Myocyte (in vitro differentiated cells): ENCODE measurements at places on chromosomes 7 and 10.
A peak's percentile ranks its signal among the peaks of the same experiment; 100 is the strongest.

GRCh38 chr10:126124046-126124445 lies 227.7 kb downstream of the FANK1 start:
- DNase-seq = peak; percentile 64

DNA sequence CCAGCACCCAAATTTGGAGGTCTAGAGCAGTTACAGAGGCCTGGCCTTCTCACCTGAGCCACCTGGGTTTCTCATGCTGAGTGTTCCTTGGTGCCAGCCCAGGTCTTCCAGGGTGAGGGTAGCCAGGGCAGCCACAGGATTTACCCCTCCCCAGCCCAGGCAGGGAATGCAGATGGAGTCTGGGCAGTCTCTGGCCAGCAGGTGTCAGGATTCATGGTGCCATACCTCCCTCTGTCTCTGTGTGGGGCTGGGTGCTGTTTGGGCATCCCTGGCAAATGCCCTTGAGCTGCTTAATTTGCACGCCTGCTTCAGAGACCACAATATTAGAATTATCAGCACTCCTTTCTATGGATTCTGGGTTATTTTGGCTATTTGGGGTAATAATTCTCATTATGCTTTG lies 246.7 kb downstream of the GFRA1 start:
- DNase-seq = no peak

- no peak for DNase-seq
Measured at GRCh38 chr10:88582411-88582805, 710 bp downstream of the RNLS start.

- peak; percentile 94 for DNase-seq
Measured at GRCh38 chr10:63614371-63614891, 93.2 kb downstream of the REEP3 start.

GRCh38 chr10:47154762-47155161 lies 145.2 kb upstream of the GDF10 start:
- DNase-seq = no peak

GRCh38 chr7:135856356-135857144 lies 107.9 kb upstream of the FAM180A start:
- DNase-seq = no peak

- no peak for DNase-seq
Measured at GRCh38 chr10:33335551-33335800, 1.0 kb upstream of the NRP1 start.

DNA sequence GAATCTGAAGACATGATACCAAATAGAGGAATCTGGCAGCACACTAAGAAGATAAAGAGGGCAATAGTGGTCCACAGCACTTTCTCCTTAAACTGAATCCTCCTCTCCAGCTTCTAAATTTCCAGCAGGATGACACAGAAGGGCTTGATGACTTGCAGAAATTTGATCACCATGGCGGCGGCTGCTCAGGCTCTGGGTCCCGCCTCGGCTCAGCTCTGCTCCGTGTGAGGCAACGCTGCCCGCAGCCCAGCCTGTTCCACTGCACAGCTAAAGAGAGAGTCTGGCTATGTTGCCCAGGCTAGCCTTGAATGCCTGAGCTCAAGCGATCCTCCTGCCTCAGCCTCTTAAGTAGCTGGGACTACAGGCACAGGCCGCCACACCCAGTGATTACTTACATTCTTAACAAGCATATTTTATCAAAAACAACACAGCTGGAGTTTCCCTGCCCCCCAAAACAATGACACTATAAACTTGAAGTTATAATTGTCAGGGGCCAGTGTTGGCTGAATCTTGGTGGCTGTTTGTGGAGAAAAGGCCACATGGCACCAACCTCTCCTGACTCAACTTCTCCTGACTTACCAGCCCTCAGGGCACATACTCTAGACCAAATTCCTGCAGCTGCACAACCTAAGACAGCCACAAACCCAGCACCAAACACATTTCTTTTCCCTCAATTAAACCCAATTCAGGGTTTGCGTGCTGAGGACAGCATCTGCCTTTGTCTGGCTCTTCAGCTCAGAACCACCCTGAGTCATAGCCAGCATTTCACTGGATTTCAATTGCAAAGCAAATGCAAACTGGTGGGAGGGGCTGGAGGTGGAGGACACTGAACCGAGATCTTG lies 11.6 kb upstream of the TNPO3 start:
- peak; percentile 69 for DNase-seq

- no peak for DNase-seq
Measured at GRCh38 chr10:51638737-51639136, 60.7 kb downstream of the CSTF2T start.

- no peak for DNase-seq
Measured at GRCh38 chr7:92740700-92741126, 95.7 kb downstream of the CDK6 start.

- peak; percentile 37 for DNase-seq
Measured at GRCh38 chr7:37970211-37970610, 49.8 kb downstream of the EPDR1 start.

DNA sequence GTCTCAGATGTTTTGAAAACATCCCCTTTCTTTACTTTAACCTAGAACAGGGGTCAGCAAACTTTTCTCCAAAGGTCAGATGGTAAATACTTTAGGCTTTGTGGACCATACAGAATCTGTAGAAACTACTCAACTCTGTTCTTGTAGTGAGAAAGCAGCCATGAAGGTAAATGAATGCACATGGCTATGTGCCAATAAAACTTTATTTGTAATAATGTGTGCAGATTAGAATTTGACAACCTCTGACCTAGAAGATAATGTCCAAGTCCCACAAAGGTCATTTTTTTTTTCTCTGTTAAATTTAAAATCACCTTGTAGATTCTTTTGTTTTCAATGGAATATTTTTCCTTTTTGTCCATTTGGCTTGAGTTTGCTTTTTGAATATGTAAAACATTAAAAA lies 17.2 kb downstream of the OIT3 start:
- no peak for DNase-seq

- DNase-seq = no peak
Measured at GRCh38 chr10:122168598-122169394, 102.3 kb upstream of the BTBD16 start.

DNA sequence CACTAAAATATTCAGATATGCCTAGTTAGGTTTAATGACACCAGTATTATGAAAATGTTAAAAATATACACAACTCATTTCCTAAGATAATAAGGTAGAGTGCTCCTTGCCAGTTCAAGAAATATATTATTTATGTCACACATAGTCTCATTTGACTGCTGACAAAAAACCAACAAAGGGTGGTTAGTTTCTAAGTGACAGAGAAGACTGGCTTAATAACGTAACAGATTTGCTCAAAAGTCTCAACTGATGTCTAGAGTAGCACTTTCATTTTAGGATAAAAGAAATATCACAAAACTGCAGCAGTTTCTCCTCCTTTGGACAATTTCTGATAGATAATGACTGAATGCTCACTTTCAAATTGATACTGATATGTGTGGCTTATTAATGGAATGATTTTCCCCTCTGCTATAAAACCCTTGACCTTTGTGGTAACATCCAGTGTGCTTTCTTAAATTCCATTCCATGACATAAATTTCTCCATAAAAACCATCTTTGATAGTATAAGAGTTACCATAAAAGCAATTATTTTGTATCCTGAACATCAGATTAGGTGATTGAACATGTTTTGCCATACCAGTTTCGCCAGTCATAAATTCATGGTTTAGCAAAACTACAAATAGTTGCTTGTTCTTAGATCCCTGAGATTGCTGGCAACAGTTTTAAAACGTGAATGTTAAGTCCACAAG lies 94.2 kb downstream of the NRBF2 start:
- DNase-seq = no peak

GRCh38 chr10:103374263-103374662 lies 6.5 kb downstream of the TAF5 start:
- DNase-seq = no peak

- DNase-seq = no peak
Measured at GRCh38 chr7:140269004-140269638, 92.3 kb upstream of the KDM7A start.

GRCh38 chr7:27600247-27600646 lies 62.4 kb downstream of the HIBADH start:
- DNase-seq = peak; percentile 18

DNA sequence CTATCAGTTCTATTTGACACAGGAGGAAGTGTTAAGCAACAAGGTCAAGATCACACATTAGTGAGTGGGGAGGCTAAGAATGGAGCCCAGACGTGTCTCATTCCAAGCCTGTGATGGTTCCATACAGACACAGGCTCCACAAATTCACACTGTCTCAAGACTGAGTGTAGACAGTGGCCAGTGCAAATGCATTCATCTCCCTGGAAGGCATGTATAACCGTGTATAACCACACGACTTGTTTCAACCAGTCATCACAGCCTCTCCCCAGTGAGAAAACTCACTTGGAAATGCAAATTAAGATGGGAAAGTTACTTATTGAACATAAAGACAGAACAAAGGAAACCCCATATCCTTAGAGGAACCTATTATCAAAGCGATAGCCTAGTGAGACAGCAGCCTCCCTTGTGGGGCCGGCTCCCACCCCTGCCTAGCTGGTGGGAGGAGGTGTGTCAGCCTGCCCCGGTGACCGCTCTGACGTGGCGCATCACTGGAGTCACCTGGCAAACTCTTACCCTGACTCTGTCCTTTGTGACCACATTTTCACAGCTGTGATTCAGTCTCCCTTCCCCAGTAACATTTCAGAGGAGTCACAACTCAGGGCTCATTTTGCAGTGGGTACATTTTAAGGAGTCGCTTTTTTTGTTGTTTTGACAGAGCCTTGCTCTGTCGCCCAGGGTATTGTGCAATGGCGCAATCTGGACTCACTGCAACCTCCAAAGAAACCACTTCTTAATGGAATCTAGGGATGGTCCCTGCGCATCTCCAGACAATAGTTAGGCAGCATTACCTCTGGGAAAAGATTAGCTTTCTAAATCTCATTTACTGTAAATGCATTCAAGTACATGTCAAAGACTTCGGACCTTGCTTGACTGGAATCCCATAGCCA lies 126.6 kb upstream of the PARD3 start:
- DNase-seq = no peak

GRCh38 chr10:63055705-63056104 lies 77.4 kb upstream of the NRBF2 start:
- DNase-seq = no peak

DNA sequence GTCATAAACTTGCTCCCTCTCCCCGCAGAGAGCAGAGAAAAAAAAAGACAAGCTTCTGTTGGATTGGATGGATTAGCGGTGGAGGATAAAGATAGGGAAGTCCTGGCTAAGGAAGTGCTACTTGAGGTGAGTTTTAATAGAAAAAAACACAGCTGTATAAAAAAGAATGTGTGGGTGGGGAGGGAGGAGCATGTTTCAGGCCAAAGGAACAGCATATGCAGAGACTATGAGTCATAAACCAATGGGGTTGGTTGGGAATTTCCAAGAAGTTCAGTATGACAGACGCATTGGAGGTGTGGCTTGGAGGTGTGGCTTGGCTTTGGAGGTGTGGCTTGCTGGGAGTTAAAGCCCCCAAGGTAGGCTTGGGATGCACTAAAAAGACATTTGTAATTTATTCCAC lies 103.0 kb upstream of the LSM8 start:
- DNase-seq = peak; percentile 62

GRCh38 chr10:102781921-102782557 lies 38.3 kb downstream of the WBP1L start:
- DNase-seq = no peak

DNA sequence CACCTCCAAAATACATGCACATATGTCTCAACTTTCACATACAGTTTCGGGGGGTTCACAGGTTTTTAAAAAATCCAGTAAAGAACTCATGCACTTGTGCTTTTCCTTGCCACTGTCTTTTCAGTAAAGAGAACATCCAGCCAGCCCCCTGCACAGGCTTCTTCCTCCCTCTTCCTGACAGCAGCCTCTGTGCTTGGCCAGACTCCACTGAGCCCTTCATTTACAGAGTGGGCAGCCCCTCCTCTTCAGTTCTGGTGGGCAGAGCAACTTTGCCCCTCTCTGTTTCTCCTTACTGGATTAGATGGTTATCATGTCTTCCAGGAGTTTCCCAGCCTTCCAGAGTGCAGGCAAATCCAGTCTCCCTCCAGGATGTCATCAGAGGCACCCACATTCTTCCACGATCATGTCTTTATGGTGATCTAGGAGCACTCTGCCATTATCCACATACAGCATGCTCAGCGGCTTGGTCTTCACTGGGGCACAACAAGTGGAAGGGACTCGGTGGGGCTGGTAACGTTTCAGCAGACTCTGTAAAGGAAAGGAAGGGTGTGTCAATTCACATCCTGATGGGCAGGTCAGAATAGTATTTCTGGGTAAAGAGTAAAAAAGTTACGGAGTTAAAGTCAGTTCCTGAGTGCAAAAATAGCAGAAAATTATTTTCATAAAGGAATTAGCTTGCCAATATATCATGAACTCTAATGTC lies 8.8 kb downstream of the NODAL start:
- no peak for DNase-seq

DNA sequence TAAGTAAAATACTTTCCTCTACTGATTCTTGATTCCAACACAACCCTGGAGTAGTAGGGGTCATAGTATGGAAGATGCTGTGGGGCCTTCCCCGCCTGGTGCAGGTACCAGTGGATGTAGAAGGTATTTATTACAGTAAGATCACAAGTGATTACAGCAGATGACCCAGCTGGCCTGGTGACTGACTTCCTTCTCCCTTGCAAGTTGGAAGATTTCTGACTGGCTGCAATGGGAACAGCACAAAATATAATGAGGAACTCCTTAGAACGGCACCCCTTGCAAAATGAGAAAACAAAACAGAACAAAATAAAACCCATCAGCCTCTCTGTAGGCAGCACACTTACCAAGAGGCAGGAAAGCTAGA lies 61.7 kb upstream of the TARP start:
- no peak for DNase-seq

GRCh38 chr7:114152314-114152938 lies 233.6 kb upstream of the PPP1R3A start:
- DNase-seq = no peak

- no peak for DNase-seq
Measured at GRCh38 chr10:35795131-35795824, 153.2 kb upstream of the FZD8 start.
